HCT116 (cell line): ENCODE measurements at places on chromosomes 1 and 21. TPM values are rescaled to one million over a fixed set of nuclear protein-coding genes. Genes with fewer than 3 reads are reported as not detected.

RIPPLY3 gene
- not detected for total RNA-seq

TRIM46 gene
- total RNA-seq: 3.8 TPM

TTC22 gene
- 1.8 TPM for total RNA-seq

ARHGEF10L gene
- 14.7 TPM for total RNA-seq

MPL gene
- not detected for total RNA-seq

DIRAS3 gene
- total RNA-seq: 1.9 TPM

TMEM82 gene
- not detected for total RNA-seq

IL19 gene
- not detected for total RNA-seq

SDC3 gene
- 40.1 TPM for total RNA-seq

NTMT2 gene
- total RNA-seq: not detected

MCOLN2 gene
- total RNA-seq: 11.3 TPM

ZSCAN20 gene
- 9.0 TPM for total RNA-seq

DNA sequence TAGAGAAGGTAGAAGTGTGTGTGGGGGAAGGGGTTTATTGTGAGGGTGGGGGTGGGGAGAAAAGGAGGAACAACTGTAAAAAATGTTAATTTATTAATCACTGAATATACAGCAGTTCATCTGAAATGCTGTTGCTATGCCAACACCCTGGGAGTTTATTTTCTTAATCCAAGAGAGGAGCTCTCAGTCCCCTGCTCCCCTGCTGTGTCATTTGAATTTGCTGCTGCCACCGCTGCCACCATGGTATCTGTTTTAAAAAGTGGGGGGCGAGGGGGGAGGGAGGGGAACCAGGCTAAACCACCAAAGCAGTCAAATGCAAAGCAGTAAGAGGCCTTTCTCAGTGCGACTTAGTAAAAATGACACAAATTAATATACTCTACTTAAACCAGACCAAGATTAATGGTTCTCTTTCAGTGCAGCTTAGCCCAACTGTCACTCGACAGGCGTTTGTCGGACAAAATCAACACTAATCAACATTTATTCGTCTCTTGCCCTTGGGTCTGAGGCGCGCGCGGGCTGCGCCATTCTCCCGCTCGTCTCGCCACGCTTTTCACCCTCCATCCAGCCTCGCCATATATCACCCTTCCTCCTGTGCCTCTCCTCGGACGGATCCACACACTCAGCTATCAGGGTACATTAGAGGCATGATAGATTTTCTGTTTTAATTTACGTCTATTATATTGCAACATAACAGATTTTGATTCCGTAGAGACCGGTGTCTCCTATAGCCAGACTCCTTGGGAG is 76.2 kb downstream of the PBX1 start:
- H3K36me3 ChIP-seq: no peaks in the 10 kb centered on the region
- H3K27me3 ChIP-seq: no peaks in the 10 kb centered on the region
- H3K27ac ChIP-seq: no peak overlapping the region
- H3K4me1 ChIP-seq: peaks cover 43% of the 10 kb centered on the region
- H3K4me3 ChIP-seq: no peak overlapping the region

GRCh38 chr1:219555806-219556205 is 57.1 kb downstream of the ZC3H11B start:
- H3K27me3 ChIP-seq: no peaks in the 10 kb centered on the region
- no peak for DNase-seq
- no peak overlapping the region for H3K27ac ChIP-seq
- H3K36me3 ChIP-seq: no peaks in the 10 kb centered on the region
- H3K4me1 ChIP-seq: no peaks in the 10 kb centered on the region
- no peak overlapping the region for H3K4me3 ChIP-seq

DNA sequence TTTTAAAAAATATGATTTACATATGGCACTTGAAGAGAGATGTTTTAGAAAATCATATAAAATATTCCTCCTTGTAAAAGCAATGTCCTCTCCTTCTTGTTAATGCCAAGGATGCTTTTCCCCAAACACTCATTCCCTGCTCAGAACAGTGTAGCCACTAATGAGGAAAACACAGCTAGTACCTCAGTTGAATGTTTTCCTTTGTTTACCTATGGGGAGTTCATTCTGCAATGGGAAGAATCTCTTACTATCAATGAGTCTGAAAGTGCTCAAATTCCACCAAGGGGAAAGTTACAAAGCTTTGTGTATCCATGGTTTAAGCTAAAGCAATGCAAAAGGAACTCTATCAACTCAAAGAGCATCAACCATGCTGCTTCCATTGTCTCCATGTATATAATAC is 221.9 kb upstream of the ADGRL2 start:
- H3K36me3 ChIP-seq: no peaks in the 10 kb centered on the region
- DNase-seq: no peak
- no peaks in the 10 kb centered on the region for H3K4me1 ChIP-seq

DNA sequence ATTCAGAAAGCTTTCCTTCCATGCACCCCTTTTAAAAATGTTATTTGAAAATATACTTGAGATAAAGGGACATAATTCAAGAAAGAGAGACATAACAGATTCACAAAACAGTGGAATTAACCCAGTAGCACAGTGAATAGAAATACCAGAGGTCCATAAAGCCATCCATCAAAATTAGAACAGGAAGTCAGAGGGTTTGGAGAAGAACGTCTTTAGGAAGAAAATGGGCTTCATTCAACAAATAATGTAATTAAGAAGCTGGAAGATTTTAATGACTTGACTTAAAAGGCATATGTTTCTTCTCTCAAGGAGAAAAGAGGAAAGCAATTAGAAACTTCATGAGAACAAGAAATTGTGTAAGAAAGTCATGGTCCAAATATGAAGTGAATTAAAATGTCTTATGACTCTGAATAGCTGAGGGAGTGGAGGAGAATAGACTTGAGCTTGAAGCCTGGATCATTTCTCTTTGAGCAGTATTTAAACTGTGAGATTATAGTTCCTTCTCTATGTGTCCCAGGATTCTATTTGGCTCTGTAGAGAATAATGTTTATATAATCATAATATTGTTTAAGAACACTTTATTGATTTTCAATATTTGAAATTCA is 7.9 kb upstream of the HCRTR1 start:
- H3K4me3 ChIP-seq: no peak overlapping the region
- no peak overlapping the region for H3K27ac ChIP-seq
- H3K27me3 ChIP-seq: no peaks in the 10 kb centered on the region
- no peak for DNase-seq

- H3K27me3 ChIP-seq: no peaks in the 10 kb centered on the region
- peaks cover 2% of the 10 kb centered on the region; the same call in 1 of the 2 replicates for H3K36me3 ChIP-seq
- no peak overlapping the region for H3K27ac ChIP-seq
- DNase-seq: no peak
- H3K4me3 ChIP-seq: no peak overlapping the region
These were observed 60.0 kb downstream of the INTS7 start for GRCh38 chr1:211975152-211975941.

GRCh38 chr1:38892976-38893375 is 11.6 kb upstream of the GJA9 start:
- H3K27me3 ChIP-seq: no peaks in the 10 kb centered on the region
- H3K36me3 ChIP-seq: no peaks in the 10 kb centered on the region
- no peak for DNase-seq
- H3K4me1 ChIP-seq: no peaks in the 10 kb centered on the region
- no peak overlapping the region for H3K27ac ChIP-seq
- H3K4me3 ChIP-seq: no peak overlapping the region

DNA sequence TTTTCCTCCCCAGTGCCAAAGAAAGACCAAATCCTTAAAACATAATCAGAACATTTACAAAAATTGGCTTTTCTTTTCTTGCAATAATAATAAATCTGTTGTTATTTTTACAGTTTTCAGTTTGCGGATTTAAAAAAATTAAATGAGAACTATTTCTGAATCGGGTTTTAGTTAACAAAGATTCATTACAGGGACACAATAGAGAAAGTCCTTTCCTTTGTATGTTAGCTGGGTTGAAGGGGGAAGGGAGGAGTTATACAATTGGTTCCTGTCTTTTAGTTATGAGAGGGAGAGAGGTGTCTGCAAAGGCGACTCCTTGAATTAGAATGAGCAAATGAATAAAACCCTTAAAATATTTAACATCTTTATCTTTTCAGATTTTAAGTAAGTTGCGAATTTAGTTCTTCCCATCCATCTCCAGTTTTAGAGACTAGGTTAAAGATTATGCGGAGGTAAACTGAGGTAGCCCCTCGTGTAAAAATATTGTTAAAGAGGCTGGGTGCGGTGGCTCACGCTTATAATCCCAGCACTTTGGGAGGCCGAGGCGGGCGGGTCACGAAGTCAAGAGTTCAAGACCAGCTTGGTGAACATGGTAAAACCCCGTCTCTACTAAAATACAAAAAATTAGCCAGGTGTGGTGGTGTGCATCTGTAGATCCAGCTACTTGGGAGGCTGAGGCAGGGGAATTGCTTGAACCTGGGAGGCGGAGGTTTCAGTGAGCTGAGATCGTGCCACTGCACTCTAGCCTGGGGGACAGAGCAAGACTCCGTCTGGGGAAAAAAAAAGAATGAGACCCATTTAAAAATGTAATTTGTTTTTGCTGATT is 3.9 kb downstream of the SPEN start:
- no peak overlapping the region for H3K27ac ChIP-seq
- no peak for DNase-seq
- H3K4me3 ChIP-seq: no peak overlapping the region
- H3K27me3 ChIP-seq: no peaks in the 10 kb centered on the region
- no peaks in the 10 kb centered on the region for H3K36me3 ChIP-seq
- H3K4me1 ChIP-seq: peaks cover 42% of the 10 kb centered on the region

DNA sequence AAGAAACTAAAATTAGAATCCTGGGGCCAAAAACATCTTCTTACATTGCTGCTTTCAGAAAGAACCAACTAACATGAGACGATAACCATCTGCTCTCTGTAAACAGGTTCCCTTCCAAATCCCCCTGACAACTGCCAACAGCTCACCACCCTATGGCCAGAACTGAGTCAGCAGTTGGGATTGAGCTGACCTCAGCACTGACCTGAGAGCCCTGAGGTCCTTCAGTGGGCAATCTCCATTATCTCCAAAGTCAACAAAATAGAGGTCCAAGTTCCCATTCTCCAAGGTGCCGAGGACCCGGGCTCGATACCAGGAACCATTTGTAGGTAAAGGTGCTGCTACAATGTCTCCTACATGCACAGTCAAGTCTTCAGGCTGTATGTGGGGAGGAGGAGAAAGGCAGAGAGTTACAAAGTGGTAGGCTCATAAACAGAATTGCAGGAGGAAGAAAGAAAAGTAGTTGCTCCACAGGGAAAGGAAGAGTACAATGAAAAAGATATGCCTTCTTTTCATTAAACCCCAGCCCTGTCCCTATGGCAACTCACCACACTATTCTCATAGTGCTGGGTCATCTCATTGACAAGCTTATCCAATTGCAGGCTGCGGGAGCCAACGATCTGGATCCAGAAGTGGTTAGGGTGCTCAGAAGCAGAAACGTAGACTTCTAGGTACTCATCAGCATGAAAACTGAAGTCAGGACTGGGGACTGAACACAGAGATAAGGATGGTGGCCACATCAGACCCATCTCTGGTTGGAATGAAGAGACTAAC is 12.8 kb upstream of the MRPL9 start:
- no peak overlapping the region for H3K27ac ChIP-seq
- no peak for DNase-seq
- H3K27me3 ChIP-seq: no peaks in the 10 kb centered on the region

DNA sequence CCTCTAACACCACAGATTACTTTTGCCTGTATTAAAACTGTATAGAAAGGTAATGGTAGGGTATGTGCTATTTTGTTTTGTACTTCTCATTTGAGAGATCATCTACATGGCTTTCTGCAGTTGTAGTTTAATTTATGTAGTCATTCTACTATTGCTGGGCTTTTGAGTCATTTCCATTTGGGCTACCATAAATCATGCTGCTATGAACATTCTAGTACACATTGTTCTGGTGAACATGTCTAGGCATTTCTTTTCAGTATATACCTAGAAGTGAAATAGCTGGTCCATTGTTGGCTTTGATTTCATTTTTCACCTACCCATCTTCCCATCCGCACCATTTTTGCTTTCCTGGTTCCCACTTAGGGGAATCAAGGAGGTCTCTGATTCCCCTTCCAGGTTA is 18.7 kb downstream of the EDN2 start:
- no peak overlapping the region for H3K27ac ChIP-seq

- no peak overlapping the region for H3K4me3 ChIP-seq
- H3K4me1 ChIP-seq: no peaks in the 10 kb centered on the region
- peak; percentile 68 for DNase-seq
- 0 out of 2 replicates have a peak, but pooled peaks cover 2% of the 10 kb centered on the region for H3K27me3 ChIP-seq
- H3K27ac ChIP-seq: no peak overlapping the region
These were observed 143.2 kb downstream of the KCTD3 start for GRCh38 chr1:215710036-215710898.

- no peaks in the 10 kb centered on the region for H3K36me3 ChIP-seq
- H3K27ac ChIP-seq: no peak overlapping the region
- no peak for DNase-seq
- no peak overlapping the region for H3K4me3 ChIP-seq
- no peaks in the 10 kb centered on the region for H3K4me1 ChIP-seq
These were observed 144.3 kb downstream of the ST6GALNAC3 start for GRCh38 chr1:76218888-76219287.

- H3K4me3 ChIP-seq: no peak overlapping the region
- no peaks in the 10 kb centered on the region for H3K36me3 ChIP-seq
- H3K27ac ChIP-seq: no peak overlapping the region
- no peak for DNase-seq
- H3K4me1 ChIP-seq: no peaks in the 10 kb centered on the region
- H3K27me3 ChIP-seq: peaks cover 10% of the 10 kb centered on the region; the same call in 1 of the 2 replicates
These were observed 91.5 kb downstream of the IER5 start for GRCh38 chr1:181179987-181180365.

DNA sequence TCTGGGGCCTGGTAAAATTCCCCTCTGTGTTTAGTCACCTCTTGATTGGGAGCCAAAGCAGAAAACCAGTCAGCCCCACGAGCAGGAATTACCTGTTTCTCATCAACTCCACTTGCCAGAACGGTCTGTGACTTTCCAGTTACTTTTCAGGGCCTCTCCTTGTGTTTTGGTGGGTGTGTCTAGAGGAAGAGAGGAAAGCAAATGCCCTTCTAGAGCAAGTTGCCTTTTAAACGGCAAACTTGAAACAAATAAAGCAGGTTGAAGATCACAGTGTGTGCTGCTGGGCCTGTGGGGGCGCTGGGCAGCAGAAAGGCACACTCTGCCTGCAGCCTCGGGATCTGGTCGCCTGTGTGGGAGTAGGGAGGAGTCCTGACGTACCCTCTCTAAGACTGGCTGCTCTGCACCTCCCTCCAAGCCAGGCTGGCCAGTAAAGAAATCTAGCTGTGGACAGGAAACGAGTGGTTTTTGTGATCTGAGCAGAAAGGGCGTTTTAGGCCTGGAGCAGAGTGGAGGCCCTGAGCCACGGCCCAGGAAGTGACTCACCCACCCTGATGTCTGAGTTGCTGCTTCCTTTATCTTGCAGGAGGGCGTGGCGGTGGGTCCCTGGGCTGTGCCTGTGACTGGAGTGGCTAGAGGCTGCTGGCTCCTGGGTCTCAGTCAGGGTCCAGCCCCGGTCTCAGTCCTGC is 11.1 kb upstream of the S100A11 start:
- no peaks in the 10 kb centered on the region for H3K36me3 ChIP-seq
- peak overlapping the region; percentile 48 for H3K4me3 ChIP-seq
- H3K4me1 ChIP-seq: peaks cover 61% of the 10 kb centered on the region
